Stimulated activated CD8-positive, alpha-beta memory T cell treated with anti-CD3 and anti-CD28 coated beads, Interleukin-4, amount 100 ng/mL, for 48 hours (primary cell): ENCODE measurements at places on chromosomes 5 and 9.

DNA sequence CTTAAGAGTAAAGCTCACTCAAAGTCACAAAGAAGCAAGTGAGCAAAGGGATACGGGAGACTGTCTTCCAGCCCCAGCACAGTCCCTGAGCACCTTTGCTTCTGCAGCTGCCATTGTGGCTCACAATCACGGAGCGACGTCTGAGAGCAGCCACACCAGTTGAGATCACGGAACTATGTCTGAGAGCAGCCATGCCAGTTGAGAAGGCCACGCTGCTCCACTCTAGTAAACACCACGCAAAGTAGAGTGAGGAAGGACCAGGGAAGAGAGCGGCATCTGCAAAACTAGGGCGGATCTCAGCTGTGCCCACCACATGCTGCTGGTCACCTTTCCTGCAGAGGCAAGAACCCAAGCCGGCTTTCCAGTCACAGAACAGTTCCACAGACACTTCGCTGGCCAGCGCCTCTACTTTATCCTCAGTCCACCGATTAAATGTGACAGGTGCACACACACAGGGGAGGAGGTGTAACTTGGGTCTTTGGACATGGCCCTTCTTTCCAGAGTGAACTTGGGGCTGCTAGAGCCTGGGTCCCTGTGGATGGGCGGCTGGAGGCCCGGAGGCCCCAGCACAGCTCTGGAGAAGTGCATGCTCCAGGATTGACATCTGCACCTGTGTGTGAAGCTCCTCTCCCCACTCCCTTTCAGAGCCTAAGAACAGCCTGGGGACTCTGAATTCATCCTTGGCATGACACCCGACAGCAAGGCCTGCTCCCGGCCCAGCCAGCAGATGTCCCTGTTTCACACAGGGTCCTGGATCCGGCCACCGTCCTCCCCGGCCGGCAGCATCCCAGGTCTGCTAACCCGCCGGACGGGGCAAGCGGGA lies 324.9 kb upstream of the IRX4 start:
- no peak for DNase-seq

- DNase-seq, result no peak
These were observed 9.0 kb upstream of the MEGF10 start for GRCh38 chr5:127281609-127282008.

DNA sequence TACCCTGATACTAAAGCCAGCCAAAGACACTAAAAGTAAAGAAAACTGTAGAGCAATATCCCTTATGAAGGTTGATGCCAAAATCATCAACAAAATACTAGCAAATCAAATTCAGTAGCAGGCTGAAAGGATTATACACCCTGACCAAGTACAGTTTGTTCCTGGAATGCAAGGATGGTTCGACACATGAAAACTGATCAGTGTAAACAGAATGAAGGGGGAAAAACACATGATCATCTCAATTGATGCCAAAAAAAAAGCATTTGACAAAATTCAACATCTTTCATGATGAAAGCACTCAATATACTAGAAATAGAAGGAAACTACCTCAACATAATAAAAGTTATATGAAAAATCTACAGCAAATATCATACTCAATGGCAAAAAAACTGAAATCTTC lies 43.5 kb upstream of the LRRC14B start:
- no peak for DNase-seq

GRCh38 chr5:175746851-175747250 lies 89.0 kb downstream of the HRH2 start:
- DNase-seq, result no peak

DNA sequence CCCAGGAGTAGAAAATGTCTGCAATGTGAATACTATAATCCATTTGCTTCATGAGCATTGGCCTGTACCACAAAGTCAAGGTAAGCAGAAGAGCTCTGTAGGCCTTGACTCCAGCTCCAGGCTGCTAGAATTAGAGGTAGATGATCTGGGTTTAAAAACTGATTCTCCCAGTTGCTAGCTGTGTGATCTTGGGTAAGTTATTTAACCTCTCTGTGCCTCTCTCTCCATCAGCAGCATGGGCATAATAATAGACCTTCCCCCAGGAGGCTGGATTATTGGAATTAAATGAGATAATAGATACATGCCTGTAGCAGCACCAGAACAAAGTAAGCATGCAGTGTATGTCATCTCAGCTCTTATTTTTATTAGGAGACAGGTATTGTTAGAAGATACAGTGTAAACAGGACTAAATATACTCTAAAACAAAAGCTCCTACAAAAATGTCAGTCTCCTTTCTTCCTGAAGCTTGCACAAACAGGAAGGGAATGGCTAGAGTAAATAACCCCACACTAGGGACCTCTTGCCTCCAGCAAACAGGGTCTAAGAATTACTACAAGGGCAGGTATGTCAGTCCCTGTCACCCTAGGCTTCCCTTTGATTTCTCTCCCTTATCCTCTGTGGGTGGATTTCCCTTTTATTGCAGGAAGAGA lies 57.5 kb downstream of the PSAT1 start:
- DNase-seq, result no peak

- DNase-seq, result no peak
These were observed 167.0 kb upstream of the CDKN2B start for GRCh38 chr9:22175972-22176545.

GRCh38 chr5:39631958-39632357 lies 207.2 kb upstream of the DAB2 start:
- DNase-seq, result no peak

GRCh38 chr9:78324068-78324650 lies 27.2 kb downstream of the PSAT1 start:
- DNase-seq, result peak; percentile 18

DNA sequence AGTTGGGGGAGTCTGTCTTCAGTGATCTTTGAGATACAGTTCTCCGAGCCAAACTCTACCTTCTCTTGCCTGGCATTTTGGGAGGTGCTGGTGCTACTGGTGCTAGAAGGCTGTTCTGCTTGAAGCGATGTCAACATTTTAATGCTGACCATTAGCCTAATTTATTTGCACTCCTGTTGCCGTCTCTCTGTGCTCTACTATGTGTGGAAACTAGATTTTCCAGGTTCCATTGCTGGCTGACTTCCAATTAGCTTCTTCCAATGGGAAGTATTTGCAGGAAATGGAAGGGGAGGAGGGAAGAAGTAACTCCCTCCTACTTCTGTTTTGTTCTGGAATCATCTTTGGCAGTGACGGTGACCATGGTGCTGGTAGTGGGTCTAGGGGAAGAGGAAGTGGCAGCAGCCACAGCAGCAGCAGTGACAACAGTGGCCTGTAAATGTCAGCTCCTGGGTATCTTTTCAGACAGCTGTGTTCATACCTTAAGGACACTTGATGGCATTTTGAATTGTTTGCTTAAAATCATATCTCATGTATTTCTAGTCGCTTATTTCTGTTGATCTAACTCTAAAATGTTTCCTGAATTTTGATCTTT lies 7.9 kb downstream of the TXNDC8 start:
- DNase-seq, result no peak

DNA sequence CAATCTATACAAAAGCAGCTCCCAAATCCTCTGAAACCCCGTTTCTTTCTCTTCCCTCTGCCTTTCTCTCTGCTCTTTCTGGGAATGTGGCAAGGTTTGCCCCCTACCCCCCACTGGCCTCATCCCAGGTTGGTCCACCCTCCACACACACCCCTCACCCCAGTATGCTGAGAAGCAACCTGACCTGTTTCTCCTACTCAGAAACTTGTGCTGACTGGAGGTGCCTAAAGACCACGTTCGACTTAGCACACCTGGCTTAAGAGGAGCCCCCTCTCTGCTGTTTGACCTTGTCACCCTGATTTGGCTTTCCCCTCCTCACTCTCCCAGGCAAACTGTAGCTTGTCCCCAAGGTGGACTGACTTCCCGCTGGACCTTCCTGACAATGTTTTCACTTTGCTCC lies 1.1 kb upstream of the SEPTIN8 start:
- DNase-seq, result no peak

GRCh38 chr5:144831650-144832049 lies 661.0 kb downstream of the KCTD16 start:
- DNase-seq, result no peak

- DNase-seq, result no peak
These were observed 52.2 kb downstream of the GARNL3 start for GRCh38 chr9:127316586-127317323.

DNA sequence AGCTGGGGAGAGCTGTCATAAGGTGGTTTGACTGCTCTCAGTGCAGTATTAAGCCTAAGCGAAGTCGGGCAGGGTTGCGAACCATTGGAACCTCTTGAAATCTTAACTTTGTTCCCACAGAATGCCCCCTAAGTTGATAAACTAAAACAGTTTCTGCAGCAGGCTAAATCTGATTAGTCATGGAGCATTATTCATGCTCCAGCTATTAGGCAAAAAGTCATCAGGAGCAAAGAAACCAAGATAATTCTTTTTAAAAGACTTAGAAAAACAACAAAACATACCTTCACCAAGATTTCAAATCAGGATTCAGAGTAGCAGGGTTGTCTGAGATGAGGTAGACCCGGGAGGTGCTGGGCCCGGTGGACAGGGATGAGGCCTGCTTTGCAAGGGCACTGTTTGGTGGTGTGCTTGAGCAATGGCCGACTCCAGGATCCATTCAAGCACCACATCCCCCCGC lies 69.9 kb upstream of the PLPP1 start:
- no peak for DNase-seq

GRCh38 chr9:88732128-88732527 lies 197.2 kb downstream of the NXNL2 start:
- DNase-seq, result no peak

- DNase-seq, result no peak
These were observed 38.6 kb downstream of the EXOSC2 start for GRCh38 chr9:130732136-130732535.

GRCh38 chr9:127828262-127829031 lies 25.8 kb downstream of the FPGS start:
- DNase-seq, result no peak
